ENCODE measurements at places on chromosomes 5 and 9. TPM values are rescaled to one million over a fixed set of nuclear protein-coding genes. Genes with fewer than 3 reads are reported as not detected.

DNA sequence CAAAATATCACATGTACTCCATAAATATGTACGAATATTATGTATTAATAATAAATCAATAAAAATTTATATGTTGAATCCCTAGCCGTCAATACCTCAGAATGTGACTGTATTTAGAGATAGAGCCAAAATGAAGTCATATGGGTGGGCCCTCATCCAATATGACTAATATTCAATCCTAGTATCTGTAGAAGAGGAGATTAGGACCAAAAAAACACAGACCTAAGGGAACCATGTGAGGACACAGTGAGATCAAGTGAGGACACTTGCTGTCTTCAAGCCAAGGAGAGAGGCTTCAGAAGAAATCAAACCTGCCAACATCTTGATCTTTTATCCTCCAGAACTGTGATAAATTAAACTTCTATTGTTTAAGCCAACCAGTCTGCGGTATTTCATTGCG is 3.7 kb upstream of the AMACR start:
- no peak for DNase-seq

GRCh38 chr9:107739601-107740082 is 250.1 kb upstream of the KLF4 start:
- DNase-seq, result peak; percentile 88

GRCh38 chr9:121204121-121204520 is 2.5 kb upstream of the RAB14 start:
- DNase-seq, result no peak

GRCh38 chr5:60843386-60843935 is 608 bp downstream of the ELOVL7 start:
- no peak for DNase-seq

The FRRS1L gene
- total RNA-seq, result 0.97 TPM

DNA sequence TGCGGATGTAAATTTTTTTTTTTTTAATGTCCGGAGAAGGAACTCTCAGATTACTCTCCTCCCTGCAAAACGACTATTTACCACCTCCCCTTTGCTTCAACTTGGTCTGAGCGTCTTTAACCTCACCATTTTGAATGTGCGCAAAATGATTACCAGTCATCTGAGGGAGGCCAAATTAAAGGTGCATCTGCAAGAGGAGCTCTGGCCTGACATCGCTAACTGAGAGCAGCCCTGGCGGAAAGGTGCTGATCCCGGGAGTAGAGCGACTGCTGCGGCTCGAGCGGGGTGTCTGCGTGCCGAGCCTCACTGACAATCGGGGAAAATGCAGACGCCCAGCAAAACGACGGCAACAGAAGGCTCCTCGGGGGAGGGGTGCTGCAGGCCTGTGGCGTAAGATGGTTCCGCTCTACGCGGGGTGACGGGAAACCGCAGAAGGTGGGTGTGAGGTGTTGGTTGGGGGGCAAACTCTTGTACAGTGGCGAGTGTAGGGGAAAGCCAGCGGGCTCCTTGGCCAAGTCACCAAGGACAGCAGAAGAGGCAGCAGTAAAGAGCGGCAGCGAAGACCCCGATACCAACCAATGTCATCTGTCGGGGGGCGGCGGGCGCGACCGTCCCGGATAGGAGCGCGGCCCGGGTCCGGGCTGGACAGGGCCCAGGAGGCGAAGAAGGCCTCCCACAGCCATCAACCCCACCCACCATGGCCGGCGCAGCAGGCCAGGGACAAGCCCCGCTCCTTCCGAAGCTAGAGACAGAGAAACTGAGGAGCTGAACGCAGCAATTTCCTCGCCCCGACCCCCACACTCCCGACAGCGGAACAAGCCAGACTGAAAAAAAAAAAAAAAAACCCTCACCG is 557 bp downstream of the PJA2 start:
- DNase-seq, result peak; percentile 90

The FGD3 gene
- 6.3 TPM for total RNA-seq

The PALM2AKAP2 gene
- total RNA-seq, result 65.6 TPM

- DNase-seq, result no peak
Measured at GRCh38 chr9:124392254-124392870, 22.9 kb downstream of the PSMB7 start.

The OMD gene
- total RNA-seq, result 15.1 TPM

DNA sequence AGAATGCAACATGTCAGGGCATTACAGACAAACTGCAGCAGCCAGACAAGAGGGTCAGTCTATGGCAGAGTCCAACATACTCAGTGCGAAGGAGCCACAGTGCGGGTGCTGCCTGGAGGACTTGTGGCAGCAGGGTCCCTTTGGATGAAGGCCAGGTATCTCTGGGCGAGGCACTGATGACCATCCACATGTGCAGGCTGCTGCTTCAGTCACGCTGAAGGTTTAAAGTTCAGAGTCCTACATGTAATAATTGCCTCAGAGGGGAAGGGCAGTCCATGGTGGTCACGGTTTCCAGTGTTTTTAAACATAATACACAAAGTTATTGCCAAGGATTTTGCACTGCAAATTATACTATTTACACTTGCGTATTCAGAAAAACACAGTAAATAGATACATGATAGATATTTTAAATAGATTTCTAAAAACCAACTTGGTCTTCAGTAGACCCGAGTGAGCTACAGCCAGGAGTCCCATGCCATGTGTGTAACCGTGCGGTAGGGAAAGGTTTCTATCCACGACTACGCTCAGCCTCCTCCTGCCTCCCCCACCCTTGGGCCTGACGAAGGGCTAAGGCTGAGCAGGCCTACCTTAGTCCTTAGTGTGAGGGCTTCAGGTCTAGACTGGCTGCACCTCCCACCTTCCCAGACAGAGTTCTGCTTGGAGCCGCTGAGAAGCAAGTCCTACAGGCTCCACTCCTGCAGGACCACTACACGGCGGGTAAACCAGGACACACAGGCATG is 76.2 kb downstream of the GPR21 start:
- no peak for DNase-seq

- DNase-seq, result no peak
Measured at GRCh38 chr9:37423508-37423907, 1.0 kb downstream of the GRHPR start.

GRCh38 chr5:93141969-93142368 is 439.1 kb downstream of the NR2F1-AS1 start:
- DNase-seq, result no peak

GRCh38 chr9:111427186-111427585 is 57.0 kb downstream of the ECPAS start:
- no peak for DNase-seq

The STRBP gene
- total RNA-seq, result 3.7 TPM

GRCh38 chr5:179166171-179166885 is 106.2 kb downstream of the ZNF354C start:
- DNase-seq, result peak; percentile 62

- DNase-seq, result no peak
Measured at GRCh38 chr5:61304590-61305381, 27.3 kb upstream of the ZSWIM6 start.

The TAF11L14 gene
- not detected for total RNA-seq

GRCh38 chr5:683551-684481 is 9.3 kb downstream of the TPPP start:
- peak; percentile 82 for DNase-seq

The SRP19 gene
- total RNA-seq, result 35.5 TPM

GRCh38 chr5:156934450-156935211 is 28.4 kb downstream of the TIMD4 start:
- DNase-seq, result no peak

GRCh38 chr9:78595200-78595945 is 298.4 kb downstream of the PSAT1 start:
- DNase-seq, result no peak

DNA sequence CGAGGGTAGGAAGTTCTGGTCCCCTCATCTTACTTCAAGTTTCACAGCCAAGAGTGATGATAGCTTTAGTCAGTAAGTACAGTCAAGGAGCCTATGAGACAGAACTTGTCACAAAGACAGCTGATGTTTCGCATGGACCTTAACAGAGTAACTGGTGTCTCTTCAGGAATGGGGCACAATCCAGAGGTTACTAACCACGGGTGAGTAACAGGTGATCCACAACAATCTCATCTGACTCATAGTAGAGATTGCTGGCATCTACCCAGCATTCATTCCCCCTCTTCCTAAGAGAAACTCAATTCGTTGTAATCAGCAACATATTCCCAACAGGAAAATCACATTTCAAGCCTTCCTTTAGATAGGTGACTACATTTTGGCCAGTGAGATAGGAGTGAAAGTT is 126.7 kb downstream of the SNX18 start:
- no peak for DNase-seq

DNA sequence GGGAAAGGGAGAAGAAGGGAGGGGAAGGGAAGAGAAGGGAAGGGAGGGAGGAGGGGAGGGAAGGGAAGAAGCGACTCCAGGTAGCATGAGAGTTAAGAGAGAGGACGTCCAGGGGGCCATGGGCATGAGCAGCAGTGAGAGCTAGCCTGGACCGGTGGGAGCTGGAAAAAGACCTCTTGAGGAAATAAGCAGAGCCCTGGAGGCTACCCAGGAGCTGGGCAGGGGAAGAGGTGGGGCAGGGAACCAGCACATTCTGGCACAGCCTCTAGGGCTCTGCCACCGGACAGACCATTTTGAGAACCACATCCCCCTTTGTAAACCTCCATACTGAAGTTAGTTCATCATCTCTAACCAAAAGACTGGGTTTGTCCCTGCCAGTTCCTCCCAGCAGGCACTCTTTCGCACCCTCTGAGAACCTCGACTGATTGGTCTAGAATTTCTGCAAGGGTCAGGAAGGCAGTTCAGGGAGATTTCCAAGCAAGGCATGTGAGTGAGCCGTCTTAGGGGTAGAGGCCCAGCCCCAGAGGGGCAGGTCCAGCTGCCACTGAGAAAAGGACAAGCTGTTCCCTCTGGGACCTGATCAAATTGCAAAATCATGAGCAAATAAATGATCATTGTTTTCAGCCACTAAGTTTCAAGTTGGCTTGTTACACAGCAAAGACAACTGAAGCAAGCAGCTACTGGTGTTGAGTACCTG is 11.6 kb downstream of the NAIF1 start:
- DNase-seq, result no peak

DNA sequence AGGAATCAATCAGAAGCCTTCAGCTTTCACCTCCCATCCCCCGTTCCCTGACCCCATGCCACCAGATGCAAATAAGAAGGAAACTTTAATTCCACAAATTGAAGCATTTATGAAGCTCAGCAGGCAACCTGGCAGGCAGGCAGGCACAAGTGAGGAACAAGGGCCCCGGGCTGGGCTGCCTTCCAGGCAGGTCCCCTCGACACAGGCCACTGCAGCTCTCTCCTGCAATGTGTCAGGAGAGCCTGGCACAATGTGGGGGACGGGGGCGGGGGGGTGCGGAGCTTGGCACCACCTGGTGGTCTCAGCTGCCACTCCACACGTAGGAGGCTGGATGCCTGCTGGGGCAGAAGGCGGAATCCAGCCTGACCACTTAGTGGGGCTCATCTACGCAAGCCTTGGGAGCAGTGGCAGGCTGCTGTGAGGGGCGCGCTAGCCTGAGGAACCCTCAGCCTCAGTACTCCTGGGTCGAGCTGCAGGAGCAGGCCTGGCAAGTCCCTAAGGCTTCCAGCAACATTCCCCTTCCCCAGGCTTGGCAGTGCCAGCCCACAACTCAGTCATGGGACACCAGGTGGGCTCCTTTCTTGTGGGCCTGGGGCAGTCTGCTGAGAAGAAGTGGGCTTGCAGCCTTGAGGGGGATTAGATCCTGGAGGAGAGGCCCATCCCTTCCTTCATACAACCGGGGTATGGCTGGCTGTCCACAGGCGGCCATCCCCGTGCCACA is 50.2 kb upstream of the KCNMB1 start:
- DNase-seq, result peak; percentile 34

The TMEM215 gene
- not detected for total RNA-seq

DNA sequence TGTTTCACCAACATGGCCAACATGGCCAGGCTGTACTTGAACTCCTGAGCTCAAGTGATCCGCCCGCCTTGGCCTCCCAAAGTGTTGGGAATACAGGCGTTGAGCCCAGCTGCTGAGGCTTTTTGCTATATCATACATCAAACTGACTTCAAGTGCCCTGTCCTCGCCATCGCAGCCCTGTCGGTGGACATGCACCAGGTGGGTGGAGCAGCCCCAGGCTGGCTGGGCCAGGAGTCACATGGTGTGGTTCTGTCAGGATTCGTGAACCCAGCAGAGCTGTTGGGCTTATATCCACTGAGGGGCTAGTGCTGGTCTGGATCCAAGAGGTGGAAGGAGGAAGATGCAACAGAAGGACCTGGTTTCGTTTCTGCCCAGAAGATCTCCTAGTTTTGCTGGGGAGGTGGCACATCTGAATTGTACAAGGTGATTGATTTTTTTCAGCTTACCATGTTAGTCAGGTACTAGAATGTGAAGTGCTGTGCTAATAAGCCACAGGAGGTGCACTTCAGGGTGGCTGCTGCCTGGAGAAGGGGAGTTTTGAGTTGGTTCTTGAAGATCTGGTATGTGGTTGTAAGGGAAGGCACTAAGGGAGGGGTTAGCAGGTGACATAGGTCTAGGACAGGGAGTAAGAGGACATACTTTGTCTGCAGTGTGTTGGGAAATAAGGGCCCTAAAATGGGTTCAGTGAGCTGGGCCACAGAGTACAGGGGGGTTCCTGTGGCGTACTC is 16.1 kb downstream of the PCBD2 start:
- no peak for DNase-seq

Data from posterior vena cava (tissue), 2 donors.